ENCODE measurements at places on chromosomes 11 and 22.

- peak; percentile 38 for DNase-seq
Observed at GRCh38 chr22:37905534-37906363, at the start of gene MICALL1. Gene MICALL1, plus strand, starts transcription at chr22:37906297. Its CDS starts 126 bp downstream, at chr22:37906423.

GRCh38 chr11:3222003-3222855, 3.6 kb upstream of the MRGPRG start:
- DNase-seq, result no peak

- peak; percentile 35 for DNase-seq
Observed at GRCh38 chr11:118791961-118792569, 1.1 kb upstream of the DDX6 start.

DNA sequence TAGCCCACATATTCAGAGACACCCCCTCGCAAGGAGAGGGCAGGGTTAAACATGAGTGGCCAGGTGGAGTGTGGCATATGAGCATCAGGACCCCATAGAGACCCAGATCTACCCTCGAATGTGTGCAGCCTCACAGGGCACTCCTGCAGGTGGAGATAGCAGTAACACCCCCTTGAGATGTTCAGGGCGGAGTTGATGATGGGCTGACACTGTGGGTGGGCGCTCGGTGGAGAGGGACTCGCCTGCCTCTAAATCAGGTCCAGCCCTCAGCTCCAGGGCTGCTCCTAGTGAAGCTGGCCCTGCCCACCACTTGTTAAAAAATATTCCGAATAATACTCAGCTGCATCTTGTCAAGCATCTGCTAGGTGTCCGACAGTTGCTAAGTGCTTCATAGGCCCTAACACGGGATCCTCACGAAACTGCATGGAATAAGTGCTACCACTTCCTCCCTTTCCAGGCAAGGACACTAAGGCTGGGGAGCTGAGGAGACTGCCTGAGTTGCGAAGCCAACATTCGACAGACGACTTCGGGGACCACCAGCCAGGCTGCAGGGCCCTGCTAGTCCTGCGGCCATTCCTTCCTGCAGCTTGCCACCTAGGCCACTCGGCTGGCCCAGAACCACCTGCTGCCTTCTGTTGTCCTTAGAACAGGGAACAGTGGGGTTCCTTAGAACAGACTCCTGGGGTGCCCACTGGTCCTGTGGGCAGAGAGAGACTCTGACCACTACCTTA, 74.0 kb upstream of the WNT11 start:
- no peak for DNase-seq

DNA sequence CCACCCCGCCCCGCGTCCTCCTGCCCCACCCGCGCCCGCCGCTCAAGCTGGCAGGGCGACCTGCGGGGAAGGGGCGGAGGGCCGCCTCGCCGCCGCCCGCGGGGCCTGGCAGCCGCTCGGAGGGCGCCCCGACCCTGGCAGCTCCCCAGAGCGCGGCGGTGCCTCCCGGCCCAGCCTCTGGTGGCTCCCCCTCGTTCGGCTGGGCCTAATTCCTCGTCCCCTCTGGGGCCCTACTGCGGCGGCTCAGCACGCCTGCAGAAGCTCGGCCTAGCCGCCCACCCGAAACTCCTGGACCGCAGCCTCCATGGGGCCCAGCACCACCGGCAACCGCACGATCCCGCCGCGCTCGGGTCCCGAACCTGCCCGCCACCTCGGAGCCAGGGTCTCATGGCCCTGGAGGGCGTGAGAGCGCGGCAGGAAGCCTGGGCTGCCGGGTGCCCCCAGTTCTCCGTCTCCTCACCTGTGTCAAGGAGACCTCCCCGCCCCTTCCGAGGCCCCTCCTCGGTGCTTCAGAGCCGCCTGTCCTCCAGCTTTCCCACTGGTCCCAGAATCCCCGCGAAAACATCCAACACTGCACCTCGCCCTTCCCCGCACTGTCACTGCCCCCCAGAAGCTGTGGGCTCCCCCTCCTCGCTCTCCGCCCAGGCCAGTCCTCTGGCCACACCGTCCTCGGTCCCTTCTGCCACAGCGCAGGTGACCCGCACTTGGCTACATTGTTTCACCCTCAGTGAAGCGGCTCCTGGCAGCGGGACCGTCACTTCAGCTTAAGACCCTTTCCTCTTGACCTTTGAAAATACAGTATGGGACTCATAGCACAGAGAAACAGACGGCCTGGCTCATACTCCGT, 613 bp upstream of the GSC2 start:
- DNase-seq, result no peak

- DNase-seq, result peak; percentile 72
Observed at GRCh38 chr22:22210375-22210774, 34.2 kb upstream of the VPREB1 start.

DNA sequence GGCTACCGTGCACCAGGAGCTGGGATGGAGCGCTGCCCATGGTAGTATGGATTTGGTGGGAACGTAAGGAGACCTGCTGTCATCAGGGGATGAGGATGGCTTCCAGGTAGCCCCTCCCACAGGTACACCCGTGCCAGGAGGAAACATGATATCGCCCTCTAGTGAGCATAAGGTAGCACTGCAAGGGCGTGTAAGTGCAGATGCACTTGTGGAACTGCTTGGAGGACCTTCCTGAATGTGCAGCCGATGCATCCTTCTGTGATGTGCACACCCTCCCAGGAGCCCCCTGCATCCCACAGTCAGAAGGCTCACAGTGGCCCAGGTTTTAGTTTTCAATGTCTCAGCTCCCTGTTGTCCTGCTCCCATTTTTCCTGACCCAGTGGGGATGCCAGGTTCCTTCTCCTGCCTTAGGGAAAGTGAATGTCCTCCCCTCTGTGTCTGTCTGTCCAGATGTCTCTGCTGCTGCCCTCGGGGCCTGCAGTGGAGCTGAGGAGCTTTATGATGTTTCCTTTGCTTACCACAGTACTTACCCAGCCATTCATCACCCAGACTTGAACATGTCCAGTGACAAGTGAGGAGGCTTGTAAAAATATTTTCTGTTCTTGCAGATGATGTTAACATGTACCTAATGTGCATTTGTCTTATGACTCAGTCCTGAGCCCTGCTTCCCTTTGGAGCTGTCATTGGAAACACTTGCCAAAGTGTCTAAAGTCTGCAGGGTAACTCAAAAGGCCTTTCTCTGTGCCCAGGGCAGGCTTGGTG, 49.2 kb downstream of the DBX1 start:
- peak; percentile 23 for DNase-seq

DNA sequence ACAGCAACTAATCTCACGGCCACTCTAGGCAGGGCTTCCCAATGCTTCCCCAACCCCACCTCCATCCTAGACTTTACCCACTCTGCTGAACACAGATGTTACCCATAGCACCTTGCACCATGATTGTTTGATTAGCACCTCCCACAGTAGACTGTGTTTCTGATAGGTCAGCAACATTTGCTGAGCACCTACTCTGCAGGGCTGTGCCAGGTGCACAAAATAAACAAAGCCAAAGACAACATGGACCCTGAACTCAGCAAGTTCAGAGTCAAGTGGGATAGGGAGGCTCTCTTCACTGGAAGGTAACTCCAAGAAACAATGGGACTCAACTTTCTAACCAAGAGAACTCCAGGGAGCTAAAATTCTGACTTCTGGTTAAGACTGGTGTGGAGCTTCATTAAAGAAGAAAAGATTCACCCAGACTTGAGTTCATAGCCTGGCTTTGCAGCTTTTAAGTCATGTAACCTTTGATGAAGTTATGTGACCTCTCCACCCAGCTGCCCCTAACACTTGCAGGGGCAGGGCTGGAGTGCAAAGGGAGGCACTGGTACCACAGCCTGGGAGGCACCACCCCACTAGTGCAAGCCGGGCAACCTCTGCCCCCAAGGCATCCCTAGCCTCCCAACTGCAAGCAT, 6.7 kb upstream of the RTN4RL2 start:
- DNase-seq, result no peak

- DNase-seq, result no peak
Observed at GRCh38 chr11:12163181-12163941, 53.0 kb downstream of the MICAL2 start.

Measured in stimulated activated CD4-positive, alpha-beta T cell treated with anti-CD3 and anti-CD28 coated beads, TNF-alpha, amount 100 ng/mL, for 24 hours (primary cell).